ENCODE measurements at places on chromosomes 7 and 10. TPM values are rescaled to one million over a fixed set of nuclear protein-coding genes. Genes with fewer than 3 reads are reported as not detected.
A peak's percentile ranks its signal among the peaks of the same experiment; 100 is the strongest.

DNA sequence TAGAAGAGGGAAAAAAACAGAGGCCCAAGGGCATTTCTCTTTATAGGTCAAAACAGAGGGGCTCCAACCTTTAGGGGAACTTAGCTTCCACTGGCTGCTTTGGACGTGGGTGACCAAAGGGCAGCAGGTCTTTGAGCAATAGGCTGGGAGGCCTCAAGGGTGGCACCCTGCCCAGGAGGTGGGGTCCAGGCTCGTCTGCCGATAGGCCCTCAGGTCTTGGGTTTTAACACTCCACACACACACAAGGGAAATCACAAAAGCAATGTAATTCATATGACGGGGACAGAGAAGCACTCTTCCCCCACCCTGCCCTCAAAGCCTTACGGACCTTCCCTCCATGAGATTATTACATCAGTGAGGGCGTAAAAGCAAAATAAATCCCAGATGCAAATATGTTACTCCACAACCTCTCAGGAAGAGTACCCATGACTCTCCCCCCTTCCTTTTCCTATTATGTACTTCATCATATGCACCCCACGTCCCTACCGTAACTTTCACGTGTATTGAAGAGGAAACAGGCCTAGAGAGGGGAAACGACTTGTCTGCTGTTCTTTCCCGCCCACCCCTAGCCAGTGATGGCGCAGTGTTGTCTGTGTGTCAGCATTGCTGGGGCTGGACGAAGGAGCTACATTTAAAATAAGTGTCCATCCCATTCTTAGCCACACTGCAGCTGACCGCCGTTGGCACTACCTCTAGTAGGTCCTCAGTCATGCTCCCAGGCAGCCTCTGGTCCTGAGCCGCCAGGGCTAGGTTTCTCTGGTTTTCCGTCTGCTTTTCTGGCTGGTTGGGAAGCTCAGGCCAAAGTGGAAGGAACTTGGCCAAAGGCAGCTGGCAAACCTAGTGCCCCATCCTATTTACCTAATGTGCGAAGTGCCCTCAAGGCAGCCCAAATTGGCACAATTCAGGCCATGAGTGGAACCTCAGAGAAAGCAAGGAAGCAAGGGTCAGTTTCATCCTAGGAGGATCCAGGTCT is 2.1 kb downstream of the PCBD1 start:
- H3K27ac ChIP-seq = no peak overlapping the region
- DNase-seq = no peak
- no peaks in the 10 kb centered on the region for H3K27me3 ChIP-seq
- H3K36me3 ChIP-seq = peaks cover 14% of the 10 kb centered on the region
- no peak overlapping the region for H3K4me3 ChIP-seq

SEMA3C gene
- total RNA-seq = not detected

GRCh38 chr10:58518775-58519174 is 6.1 kb downstream of the BICC1 start:
- no peak overlapping the region for H3K4me3 ChIP-seq
- H3K27me3 ChIP-seq = peaks cover 26% of the 10 kb centered on the region
- no peak overlapping the region for H3K27ac ChIP-seq
- peaks cover 1% of the 10 kb centered on the region for H3K4me1 ChIP-seq
- H3K36me3 ChIP-seq = no peaks in the 10 kb centered on the region

LRCH4 gene
- total RNA-seq = 78.7 TPM

HACD1 gene
- total RNA-seq = 2.8 TPM

FGFBP3 gene
- 3.1 TPM for total RNA-seq

ARHGEF5 gene
- 6.7 TPM for total RNA-seq

DNA sequence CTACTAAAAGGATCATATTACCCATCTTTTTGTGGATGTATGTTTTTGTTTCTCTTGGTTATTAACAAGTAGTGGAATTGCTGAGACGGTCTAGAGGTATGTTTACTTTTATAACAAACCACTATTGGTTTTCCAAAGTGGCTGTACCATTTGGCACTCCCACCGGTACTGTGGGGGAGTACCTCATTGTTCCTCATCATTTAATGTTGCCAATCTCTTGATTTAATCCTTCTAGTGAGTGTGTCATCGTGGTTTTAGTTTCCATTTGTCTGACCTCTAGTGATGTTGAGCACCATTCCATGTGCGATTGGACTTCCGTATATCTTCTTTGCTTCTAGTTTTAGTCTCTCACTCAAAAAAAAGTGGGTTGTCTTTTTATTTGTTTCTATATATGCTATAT is 50.4 kb downstream of the RBM33 start:
- no peak overlapping the region for H3K4me3 ChIP-seq
- DNase-seq = no peak
- peaks cover 23% of the 10 kb centered on the region for H3K36me3 ChIP-seq
- peaks cover 80% of the 10 kb centered on the region for H3K4me1 ChIP-seq
- H3K27me3 ChIP-seq = no peaks in the 10 kb centered on the region

- H3K36me3 ChIP-seq = peaks cover 23% of the 10 kb centered on the region
- H3K27me3 ChIP-seq = no peaks in the 10 kb centered on the region
- H3K4me1 ChIP-seq = no peaks in the 10 kb centered on the region
- no peak overlapping the region for H3K27ac ChIP-seq
- DNase-seq = no peak
- H3K4me3 ChIP-seq = no peak overlapping the region
These were observed 19.1 kb upstream of the FAM53B start for GRCh38 chr10:124763267-124763666.

TRIM4 gene
- total RNA-seq = 22.2 TPM

DNA sequence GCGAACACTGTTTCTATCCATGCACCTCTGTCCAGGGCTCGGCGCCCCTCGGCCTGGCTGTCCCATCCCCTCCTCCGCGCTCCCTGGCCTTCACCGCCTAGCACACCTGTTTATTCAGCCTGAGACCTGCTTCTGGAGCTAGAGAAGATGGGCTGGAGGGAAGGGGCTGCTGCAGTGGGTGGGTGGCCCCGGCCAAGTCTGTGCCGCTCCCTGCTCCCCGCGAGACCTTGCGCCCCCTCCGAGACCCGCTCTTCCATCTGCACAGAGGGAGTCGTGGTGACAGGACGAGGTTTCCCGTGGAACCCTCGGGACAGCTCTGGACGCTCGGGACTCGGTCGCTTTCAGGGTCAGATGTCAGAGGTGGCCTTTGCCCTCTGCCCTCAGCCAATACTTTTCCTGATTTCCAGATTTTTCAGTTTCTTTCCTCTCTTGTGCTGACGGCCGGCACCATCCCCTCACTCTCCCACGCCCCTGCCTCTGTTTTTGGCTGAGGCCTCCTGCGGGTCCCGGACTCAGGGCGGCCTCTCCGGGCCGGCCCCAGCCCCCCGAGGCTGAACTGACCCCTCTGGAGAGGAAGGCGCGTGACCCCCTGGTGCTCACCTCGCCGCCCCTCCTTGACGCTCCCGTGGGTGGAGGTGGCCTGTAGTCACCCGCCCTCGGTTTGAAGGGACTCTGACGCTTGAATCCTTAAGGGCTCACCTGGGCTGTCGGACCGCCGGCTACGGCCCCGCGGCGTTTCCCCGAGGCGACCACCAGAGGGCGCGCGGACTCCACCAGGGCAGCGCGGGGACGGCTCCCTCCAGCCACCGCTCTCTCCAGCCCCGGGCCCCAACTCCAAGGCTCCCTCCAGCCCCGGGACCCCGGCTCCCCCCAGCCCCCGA is 15.6 kb downstream of the SHH start:
- H3K27ac ChIP-seq = no peak overlapping the region
- H3K27me3 ChIP-seq = peaks cover 31% of the 10 kb centered on the region
- no peak overlapping the region for H3K4me3 ChIP-seq
- H3K4me1 ChIP-seq = no peaks in the 10 kb centered on the region
- no peaks in the 10 kb centered on the region for H3K36me3 ChIP-seq

MYH16 gene
- not detected for total RNA-seq

VGF gene
- not detected for total RNA-seq

OR13A1 gene
- total RNA-seq = not detected

RPEL1 gene
- not detected for total RNA-seq

- H3K27ac ChIP-seq = no peak overlapping the region
- H3K36me3 ChIP-seq = no peaks in the 10 kb centered on the region
- H3K4me1 ChIP-seq = peaks cover 9% of the 10 kb centered on the region
- no peaks in the 10 kb centered on the region for H3K27me3 ChIP-seq
These were observed 4.3 kb upstream of the ADD3 start for GRCh38 chr10:110003524-110003885.

DNA sequence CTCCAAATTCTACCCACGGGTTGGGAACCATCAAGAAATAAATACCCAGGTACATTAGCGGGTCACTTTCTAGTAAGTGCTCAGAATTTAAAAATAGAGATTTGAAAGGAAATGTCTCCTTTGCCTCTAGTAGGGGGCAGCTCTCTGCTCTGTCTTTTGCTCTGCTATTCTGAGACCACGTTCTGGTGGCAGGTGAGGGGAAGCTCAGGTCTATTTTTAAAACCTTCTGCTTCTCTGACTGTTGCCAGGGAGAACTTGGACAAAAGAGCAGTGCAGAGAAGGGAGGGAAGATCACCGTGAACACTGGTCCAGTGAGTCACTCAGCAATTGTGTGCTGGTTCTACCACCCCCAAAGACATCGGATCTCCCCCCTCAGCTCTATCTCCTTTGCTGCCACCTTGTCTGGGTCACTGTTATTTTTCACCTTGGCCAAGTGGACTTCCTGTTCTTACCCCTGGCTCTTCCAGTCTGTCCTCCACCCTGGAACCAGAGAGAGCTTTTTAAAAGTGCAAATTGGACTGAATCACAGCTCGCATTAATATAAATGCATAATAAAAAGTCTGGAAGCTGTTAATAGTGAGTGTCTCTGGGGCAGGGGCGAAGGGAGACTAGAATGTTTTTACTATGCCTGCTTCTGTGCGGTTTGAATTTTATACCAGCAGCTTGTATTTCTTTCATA is 72.4 kb upstream of the LOXL4 start:
- peaks cover 11% of the 10 kb centered on the region for H3K27me3 ChIP-seq
- no peak overlapping the region for H3K4me3 ChIP-seq

GRCh38 chr10:122462533-122463465 is 1.4 kb downstream of the HTRA1 start:
- no peak for DNase-seq
- peaks cover 7% of the 10 kb centered on the region for H3K4me1 ChIP-seq
- H3K27ac ChIP-seq = no peak overlapping the region
- peaks cover 59% of the 10 kb centered on the region for H3K27me3 ChIP-seq
- H3K4me3 ChIP-seq = peak overlapping the region; percentile 66
- no peaks in the 10 kb centered on the region for H3K36me3 ChIP-seq

GRCh38 chr10:122473116-122473515 is 11.8 kb downstream of the HTRA1 start:
- no peak overlapping the region for H3K4me3 ChIP-seq
- no peaks in the 10 kb centered on the region for H3K36me3 ChIP-seq
- peaks cover 19% of the 10 kb centered on the region for H3K27me3 ChIP-seq
- peaks cover 13% of the 10 kb centered on the region for H3K4me1 ChIP-seq

DCLRE1A gene
- total RNA-seq = 14.4 TPM

GRCh38 chr7:47347816-47348385 is 234.0 kb downstream of the TNS3 start:
- H3K36me3 ChIP-seq = no peaks in the 10 kb centered on the region
- H3K4me1 ChIP-seq = no peaks in the 10 kb centered on the region
- H3K4me3 ChIP-seq = no peak overlapping the region
- peaks cover 2% of the 10 kb centered on the region for H3K27me3 ChIP-seq
- DNase-seq = no peak

GRCh38 chr7:142088022-142088714 is 23.4 kb upstream of the MGAM2 start:
- no peak for DNase-seq
- no peaks in the 10 kb centered on the region for H3K36me3 ChIP-seq
- no peak overlapping the region for H3K4me3 ChIP-seq
- H3K4me1 ChIP-seq = no peaks in the 10 kb centered on the region
- no peak overlapping the region for H3K27ac ChIP-seq
- H3K27me3 ChIP-seq = no peaks in the 10 kb centered on the region

DNA sequence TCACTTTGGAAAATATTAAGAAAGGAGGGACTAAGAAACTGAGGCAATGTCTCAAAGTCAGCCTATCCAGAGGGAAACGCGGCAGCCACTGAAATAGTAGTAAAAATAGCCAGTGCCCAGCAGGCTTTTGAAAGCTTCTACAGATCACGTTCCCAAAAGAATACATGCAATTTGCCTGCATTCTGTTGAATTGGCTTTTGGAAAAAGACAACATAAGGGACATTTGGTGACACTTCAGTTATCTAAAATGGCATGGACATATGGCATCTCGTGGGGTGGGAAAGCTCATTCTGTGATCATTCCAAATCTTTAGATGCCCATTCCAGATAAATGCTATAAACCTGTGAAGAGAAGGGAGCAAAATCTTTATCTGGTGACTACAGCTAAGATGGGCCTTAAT is 82.8 kb upstream of the PDE1C start:
- no peak overlapping the region for H3K27ac ChIP-seq
- H3K4me3 ChIP-seq = no peak overlapping the region
- no peak for DNase-seq
- H3K4me1 ChIP-seq = no peaks in the 10 kb centered on the region

- H3K27me3 ChIP-seq = no peaks in the 10 kb centered on the region
- DNase-seq = no peak
- no peaks in the 10 kb centered on the region for H3K4me1 ChIP-seq
- H3K27ac ChIP-seq = no peak overlapping the region
- no peak overlapping the region for H3K4me3 ChIP-seq
These were observed 88.7 kb upstream of the ZWINT start for GRCh38 chr10:56449770-56450169.

DNA sequence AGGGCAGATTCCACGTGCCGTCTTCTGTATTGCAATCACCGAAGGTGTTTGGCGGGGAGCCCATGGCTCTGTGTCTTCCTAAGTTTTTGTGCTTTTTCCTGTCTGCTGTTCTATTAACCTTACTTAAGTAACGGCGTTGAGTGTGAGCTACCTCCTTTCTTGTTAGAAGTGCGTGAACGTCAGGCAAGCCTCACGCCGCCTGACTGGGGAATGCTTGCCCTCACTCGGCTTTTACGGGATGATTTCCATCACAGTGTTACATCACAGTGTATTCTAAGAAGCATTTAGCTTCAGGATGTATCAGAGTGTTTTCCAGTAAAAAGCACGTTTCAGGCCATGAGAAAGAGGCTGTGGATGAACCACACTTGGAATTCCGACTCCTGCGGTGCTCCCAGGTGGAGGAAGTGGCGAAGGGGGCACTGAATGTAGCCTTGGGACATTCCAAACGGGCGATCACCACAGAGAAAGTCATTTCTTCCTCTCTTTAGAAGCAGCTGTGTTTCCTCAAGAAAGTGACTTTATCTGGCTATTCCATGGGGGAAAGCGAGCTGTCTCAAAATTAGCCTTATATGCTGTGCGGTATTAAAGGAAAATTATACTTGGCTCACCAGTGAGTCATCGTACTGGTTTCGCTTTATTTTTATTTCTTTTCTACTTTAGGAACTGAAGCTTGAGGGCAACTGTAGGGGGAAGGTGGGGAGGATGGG is 290.7 kb downstream of the KLF6 start:
- H3K36me3 ChIP-seq = no peaks in the 10 kb centered on the region
- peaks cover 8% of the 10 kb centered on the region for H3K27me3 ChIP-seq
- H3K27ac ChIP-seq = no peak overlapping the region
- DNase-seq = no peak

GRCh38 chr7:129212596-129212995 is 12.2 kb upstream of the AHCYL2 start:
- DNase-seq = no peak
- no peaks in the 10 kb centered on the region for H3K36me3 ChIP-seq
- H3K27me3 ChIP-seq = peaks cover 1% of the 10 kb centered on the region
- H3K4me3 ChIP-seq = no peak overlapping the region
- no peak overlapping the region for H3K27ac ChIP-seq

- H3K4me1 ChIP-seq = no peaks in the 10 kb centered on the region
- DNase-seq = no peak
- no peak overlapping the region for H3K27ac ChIP-seq
- no peak overlapping the region for H3K4me3 ChIP-seq
- no peaks in the 10 kb centered on the region for H3K36me3 ChIP-seq
These were observed 61.4 kb downstream of the FRMPD2 start for GRCh38 chr10:48213047-48213446.

GRCh38 chr7:158784270-158784669 is 45.0 kb downstream of the ESYT2 start:
- no peak overlapping the region for H3K27ac ChIP-seq
- H3K4me1 ChIP-seq = peaks cover 2% of the 10 kb centered on the region
- no peaks in the 10 kb centered on the region for H3K27me3 ChIP-seq

GRCh38 chr7:30596014-30596641 is 1.4 kb downstream of the GARS1 start:
- H3K27me3 ChIP-seq = no peaks in the 10 kb centered on the region
- peak overlapping the region; percentile 97 for H3K27ac ChIP-seq
- peaks cover 61% of the 10 kb centered on the region for H3K36me3 ChIP-seq

Measured in activated CD8-positive, alpha-beta T cell treated with anti-CD3 and anti-CD28 coated beads for 36 hours (primary cell).